Aorta (tissue), 5 donors: ENCODE measurements at places on chromosomes 5 and 9. TPM values are rescaled to one million over a fixed set of nuclear protein-coding genes. Genes with fewer than 3 reads are reported as not detected.

Gene STK32A
- total RNA-seq: 6.4 TPM

- DNase-seq: no peak
Observed at GRCh38 chr5:132865668-132866341, 464 bp downstream of the GDF9 start.

DNA sequence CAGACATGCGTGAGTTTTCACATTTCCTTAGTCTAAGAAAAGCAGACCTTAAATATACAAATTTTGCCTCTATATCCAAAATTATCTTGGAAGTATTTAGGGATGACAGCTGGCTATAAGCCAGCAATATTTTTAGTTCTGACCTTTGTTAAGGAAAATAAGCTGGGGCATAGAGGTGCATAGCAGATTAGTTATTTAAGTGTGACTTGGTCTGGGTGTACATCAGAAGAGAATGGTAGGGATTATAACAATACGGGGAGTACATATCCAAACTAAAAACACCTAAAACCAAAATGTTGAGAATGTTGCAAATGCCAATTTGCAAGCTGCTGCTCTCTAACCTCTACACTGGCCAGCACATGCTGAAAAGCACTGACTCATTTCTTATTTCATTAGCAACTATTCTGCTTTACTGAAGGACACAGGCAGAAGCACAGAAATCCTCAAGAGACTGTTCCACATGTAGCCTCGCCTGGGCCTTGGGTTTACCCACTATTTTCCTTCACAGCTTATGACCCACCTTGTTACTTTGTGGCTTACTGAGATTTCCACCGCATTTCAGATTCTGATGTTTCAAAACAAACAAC lies 22.3 kb downstream of the LEAP2 start:
- DNase-seq: no peak

DNA sequence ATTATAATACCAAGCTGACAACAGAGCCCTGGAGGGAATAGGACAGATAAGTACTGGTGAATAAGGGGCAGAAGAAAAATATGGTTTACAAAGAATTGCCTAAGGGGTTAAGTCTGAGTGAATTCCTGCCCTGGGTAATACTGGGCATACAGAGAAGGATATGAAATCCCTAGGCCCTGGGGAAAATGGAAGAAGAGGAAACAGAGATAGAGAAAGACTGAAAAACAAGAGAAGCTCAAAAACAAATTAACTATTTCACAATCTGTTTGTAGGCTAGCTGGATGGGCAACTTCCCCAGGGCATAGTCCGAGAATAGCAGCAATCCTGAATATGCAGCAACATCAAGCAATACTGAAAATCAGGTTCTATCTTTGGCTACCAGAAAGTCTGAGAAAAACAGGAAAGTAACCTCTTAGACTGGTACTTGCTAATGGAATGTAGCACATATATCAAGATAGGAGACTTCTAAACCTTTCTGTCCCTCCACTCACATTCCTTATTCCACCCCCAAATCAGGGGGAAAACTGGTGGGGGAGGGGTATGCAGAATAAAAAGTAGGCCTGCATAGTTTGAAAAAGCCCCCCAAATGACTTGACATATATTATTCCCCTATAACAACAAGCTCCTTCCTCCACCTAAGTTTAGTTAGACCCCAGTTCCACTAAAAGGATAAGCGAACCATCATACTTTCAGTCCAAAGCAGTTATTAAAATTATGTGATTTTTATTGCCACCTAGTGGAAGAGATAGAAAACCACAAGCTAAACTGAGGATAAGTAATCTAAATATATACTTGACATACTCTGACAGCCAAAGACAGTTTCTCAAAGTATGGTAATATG lies 20.6 kb downstream of the SLC38A9 start:
- no peak for DNase-seq

GRCh38 chr5:54295651-54296276 lies 14.6 kb downstream of the ARL15 start:
- DNase-seq: no peak

DNA sequence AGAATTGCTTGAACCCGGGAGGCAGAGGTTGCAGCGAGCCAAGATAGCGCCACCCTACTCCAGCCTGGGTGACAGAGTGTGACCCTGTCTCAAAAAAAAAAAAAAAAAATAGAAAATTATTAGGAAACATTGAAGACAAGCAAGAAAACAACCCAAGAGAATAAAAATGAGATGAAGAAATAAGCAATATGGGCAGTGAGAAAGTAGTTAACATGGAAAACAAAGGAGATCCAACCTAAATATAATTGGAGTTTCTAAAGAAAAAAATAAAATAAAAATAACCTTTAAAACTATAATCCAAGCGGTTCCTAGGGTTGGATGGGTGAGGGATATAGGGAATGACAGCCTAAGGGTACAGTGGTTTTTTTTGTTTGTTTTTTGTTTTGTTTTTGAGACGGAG lies 71.9 kb downstream of the FBXW11 start:
- no peak for DNase-seq

Gene SMIM32
- total RNA-seq: not detected

Gene CDC37L1
- 26.3 TPM for total RNA-seq

GRCh38 chr5:139758510-139759075 lies 37.0 kb upstream of the PSD2 start:
- no peak for DNase-seq

Gene TICAM2
- 8.3 TPM for total RNA-seq

- no peak for DNase-seq
Observed at GRCh38 chr9:91192381-91193086, 169.2 kb downstream of the AUH start.

Gene ADAMTS6
- 7.1 TPM for total RNA-seq

GRCh38 chr5:135310328-135310989 lies 88.6 kb downstream of the MACROH2A1 start:
- no peak for DNase-seq

GRCh38 chr9:79952401-79952800 lies 380.6 kb downstream of the TLE4 start:
- DNase-seq: no peak

DNA sequence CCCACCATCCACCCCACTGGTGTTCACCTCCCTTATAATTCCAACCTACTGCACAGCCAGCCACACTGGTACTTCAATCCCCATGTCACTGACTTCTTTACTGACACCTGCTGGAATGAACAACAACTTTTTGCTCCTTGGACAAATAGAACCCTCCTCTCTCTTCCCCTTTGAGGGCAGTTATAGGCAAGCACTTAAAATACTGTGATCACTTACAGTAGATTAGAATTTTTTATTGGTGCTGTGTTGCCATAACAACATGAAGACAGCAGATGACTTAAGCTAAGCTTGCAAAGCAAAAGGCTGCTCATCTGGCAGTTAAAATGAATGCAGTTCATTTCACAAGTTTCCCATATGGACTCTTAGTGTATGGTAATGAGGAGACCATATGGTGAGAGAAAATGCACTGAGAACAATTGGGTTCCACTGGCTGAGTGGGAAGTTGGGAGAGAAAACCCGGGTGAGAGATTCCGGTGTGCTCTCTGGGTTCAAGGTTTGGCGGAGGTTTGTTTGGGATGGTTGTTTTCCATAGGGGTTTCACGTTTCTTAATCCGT lies 374.3 kb downstream of the EBF1 start:
- DNase-seq: no peak

DNA sequence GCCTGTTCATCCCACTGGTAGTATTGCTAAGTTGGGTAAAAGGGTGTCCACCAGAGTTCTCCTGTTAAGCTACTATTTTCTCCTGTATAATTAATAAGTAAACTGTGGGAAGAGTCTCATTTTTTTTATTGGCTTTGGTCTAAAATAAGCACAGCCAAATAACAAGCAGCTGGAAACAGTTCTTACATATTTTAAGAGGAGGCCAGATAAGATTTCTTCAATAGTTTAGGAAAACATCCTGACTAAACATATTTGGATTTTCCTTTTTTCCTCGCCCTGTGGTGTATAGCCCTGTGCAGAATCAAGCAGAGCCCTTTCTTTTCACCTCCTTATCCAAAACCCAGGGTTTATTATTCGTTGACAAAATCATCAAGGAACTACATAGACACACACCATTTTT lies 122.2 kb upstream of the ZNF608 start:
- DNase-seq: no peak

- no peak for DNase-seq
Observed at GRCh38 chr5:146805081-146805480, 73.5 kb downstream of the PPP2R2B start.

Gene CCNI2
- total RNA-seq: not detected

Gene CMBL
- 20.2 TPM for total RNA-seq

DNA sequence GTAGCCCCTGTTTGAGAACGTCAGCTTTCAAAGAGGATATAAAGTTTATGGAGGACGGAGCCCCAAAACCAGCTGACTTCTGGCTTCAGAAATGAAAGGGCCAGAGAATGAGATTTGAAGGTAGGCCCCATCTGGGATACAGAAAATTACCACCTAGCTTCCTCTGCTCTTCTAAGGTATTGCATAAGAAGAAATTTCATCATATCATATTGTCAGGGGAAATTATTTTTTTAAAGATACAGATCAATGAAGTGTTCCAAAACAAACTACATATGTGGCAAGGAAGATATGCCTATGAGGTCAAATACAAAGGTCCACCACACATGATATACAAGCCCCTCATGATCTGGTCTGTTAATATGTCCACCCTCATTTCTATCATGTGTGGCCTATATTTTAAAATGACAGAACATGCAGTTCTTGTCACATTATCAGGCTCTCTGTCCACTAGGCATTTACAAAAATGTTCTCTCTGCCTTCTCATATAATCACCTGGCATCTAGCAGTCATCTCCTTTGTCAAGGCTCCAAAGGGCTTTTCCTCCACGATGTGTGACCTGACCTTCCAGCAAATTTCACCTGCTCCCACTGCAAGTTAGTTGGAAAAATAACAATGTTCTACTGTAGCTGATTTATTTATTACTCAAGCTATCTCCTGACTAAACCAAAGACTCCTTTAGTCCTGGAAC lies 83.1 kb downstream of the DPYSL3 start:
- DNase-seq: no peak

- DNase-seq: no peak
Observed at GRCh38 chr5:98128846-98129245, 644.6 kb upstream of the RGMB start.

Gene FASTKD3
- 9.5 TPM for total RNA-seq

DNA sequence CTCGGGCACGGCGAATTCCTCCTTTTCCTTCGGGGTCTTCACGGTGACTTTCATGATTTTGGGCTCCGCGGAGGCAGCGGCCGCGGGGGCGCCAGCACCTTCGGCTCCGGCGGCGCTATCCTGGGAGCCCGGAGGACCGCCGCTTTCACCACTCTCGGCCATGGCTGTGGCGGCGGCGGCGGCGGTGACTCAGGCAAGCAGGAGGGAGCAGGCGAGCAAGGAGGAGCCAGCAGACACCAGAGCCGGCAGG lies 315 bp downstream of the UBQLN1 start:
- DNase-seq: no peak

GRCh38 chr9:89528131-89528530 lies 30.2 kb upstream of the SEMA4D start:
- DNase-seq: no peak

DNA sequence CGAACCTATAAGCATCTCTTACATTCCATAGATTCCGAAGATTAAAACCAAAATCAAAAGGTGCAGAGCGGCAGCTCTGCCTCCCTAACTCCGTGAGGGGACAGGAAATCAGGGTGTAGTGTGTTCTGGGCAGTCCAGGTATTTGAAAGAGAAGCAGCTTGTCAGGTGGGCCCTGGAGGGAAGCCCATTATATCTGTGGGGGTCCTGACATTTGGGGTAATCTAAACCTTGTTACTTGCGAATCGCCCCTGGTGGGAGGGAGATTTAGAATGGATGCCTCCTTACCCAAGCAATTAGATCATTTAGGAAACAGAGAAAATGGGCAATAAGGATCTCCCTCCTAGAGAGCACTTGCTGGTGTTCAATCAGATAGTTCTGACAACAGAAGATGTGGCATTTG lies 126.9 kb downstream of the EFNA5 start:
- no peak for DNase-seq

Gene AK8
- 0.72 TPM for total RNA-seq

DNA sequence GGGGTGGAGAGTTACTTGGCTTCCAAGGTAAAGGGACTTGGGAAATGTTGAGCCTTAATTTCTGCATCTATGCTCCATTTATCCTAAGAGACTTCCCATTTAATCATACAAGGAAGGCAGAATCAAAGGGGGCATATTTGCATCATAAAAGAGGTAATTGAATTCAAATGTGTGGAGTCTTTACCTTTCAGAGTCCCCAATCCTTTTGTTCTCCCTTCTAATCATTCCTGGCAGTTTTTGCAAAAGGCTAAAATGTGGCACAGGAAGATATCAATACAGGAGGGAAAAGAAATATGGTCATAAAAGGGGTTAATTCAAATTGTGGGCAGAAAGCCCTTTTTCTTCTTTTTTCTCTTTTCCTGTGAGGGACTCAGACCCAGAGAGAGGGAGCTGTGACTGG lies 69.5 kb downstream of the SFXN1 start:
- DNase-seq: no peak

GRCh38 chr9:113879318-113879717 lies 3.2 kb downstream of the ZNF618 start:
- DNase-seq: no peak

DNA sequence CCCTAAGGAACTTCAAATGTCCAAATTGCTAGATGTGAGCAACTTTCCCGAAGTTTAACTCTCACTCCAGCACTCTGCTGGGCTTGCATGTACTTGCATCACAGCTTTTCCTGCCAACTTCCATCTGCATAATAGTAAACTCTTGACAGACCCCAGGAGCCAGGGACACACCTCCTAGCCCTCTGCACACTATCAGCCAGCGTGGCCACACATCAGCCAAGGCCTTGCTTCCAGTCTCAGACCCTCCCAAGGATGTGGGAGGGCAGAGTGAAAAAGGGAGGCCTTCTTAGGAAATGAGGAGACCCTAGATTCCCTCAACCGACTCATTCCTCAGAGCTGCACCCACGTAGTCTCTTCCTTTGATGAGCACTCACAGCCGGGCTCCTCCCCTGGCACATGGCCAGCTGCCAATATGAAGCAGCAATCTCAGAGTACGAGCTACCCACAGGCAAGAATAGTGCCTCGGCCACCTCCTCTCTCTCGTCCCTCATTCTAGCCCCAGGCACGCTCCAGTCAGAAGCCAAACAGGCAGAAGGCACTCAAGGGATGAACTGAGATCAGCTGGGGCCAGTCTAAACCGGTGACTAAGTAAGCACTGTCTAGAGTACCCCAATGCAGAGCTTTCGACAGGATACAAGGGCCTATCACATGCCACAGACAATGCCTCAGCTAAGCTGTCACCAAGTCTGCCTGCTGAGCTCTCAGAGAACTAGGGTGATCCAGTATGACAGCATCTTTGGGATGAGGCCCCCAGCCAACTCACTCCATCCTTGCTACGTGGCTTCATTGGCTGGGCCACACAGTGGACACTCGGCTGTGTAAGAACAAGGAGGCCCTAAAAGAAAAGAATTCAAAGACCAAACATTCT lies 2.3 kb downstream of the P4HA2 start:
- DNase-seq: peak; percentile 67

Gene GARIN3
- total RNA-seq: not detected

- no peak for DNase-seq
Observed at GRCh38 chr5:75239681-75240080, 3.0 kb upstream of the ANKRD31 start.

- DNase-seq: peak; percentile 66
Observed at GRCh38 chr5:172715421-172715780, 55.6 kb downstream of the DUSP1 start.

Gene PCDHGA12
- total RNA-seq: 7.9 TPM

- no peak for DNase-seq
Observed at GRCh38 chr5:102713278-102713677, 41.8 kb upstream of the PAM start.

GRCh38 chr5:160539431-160539830 lies 117.8 kb downstream of the PTTG1 start:
- no peak for DNase-seq
